ENCODE measurements at places on chromosomes 11 and 22.

DNA sequence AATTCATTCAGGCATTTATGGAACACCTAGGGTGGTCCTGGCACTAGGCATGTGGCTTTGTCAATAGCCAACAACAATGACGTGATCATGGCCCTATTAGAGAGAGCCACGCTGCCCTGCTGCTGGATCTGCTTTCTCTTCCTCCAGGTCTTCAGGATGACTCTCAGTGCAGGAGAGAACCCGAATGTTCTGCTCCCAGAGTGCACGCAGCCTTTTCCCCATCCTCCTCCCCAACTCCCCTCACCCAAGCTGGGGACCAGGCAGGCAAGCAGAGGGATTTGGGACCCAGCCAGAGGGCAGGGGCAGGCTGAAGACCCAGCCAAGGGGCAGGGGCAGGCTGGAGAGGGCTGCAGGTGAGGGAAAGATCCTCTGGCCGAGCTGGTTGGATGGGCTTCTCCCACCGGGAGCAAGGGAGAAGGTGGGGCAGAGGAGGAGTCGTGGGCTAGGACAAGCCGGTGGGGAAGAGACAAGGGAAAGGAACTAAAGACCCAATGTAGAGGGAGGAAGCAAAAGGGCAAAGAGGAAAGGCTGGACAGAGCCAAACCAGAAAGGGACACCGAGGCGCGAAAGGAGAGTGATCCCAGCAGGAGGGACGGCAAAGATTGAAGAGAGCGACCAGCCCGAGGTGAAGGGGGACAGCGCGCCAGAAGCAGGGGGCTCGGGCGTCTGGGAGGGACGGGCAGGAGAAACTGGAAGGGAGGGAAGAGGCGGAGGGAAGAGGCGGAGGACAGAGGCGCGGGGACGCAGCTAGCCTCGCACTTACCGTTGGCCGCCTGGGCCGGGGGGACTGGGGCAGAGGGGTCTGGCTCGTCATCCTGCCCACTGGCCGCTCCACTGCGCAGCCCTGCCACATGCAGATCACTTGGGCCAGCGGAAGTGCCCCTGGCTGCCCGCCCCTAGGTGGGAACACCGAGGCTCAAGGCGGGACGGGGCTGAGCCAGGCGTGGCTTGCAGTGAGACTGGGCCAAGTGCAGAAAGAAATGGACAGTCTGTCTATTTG lies at the start of gene KCTD14:
KCTD14 (minus strand) TSS at position 880 of the 1,000 bp plus-strand sequence; CDS start at position 853, 27 bp downstream.
- DNase-seq, result peak; percentile 62

DNA sequence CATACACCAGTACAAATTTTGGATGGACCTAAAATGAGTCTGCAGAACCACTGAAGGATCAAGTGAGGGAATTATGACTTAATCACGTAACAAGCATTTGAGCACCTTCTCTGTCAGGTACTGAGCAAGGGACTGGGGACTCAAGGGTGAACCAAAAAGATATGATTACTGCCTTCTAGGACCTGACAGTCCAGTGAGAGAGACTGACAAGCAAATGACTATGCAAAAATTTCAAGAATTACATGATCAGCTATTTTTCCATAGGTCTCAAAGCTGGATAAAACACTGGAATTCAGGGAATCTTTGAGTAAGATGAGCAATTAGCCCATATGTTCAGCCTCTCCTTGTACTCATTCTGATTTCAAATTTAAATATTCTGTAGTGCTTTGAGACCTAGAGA lies 5.2 kb upstream of the STT3A start:
- no peak for DNase-seq

DNA sequence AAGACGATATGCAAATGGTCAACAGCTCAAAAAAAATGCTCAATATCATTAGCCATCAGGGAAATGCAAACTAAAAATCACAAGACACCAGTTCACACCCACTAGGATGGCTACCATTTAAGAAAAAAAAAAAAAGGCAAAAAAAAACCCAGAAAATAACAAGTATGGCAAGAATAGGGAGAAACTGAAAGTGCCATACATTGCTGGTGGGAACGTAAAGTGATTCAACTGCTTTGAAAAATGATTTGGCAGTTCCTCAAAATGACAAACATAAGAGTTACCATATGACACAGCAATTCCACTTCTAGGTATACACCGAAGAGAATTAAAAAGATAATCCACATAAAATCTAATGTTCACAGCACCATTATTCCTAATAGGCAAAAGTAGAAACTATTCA lies 47.5 kb downstream of the PICALM start:
- no peak for DNase-seq

DNA sequence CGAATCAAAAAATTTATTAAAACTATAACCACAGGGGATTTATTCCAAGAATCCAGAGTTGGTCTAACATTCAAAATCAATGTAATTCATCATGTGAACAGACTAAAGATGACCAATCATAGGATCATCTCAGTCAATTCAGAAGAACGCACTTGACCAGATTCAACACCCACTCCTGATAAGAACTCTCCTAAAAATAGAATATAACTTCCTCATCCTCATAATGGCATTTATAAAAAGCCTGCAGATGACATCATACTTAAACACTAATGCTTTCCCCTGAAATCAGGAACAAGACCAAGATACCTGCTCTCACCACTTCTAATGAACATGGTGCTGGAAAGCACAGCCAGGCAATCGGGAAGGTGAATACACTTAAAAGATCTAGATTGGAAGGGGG lies 10.5 kb upstream of the MUC2 start:
- no peak for DNase-seq

- DNase-seq, result no peak
Measured at GRCh38 chr22:31776231-31776630, 22.4 kb downstream of the DEPDC5 start.

- peak; percentile 61 for DNase-seq
Measured at GRCh38 chr11:106087815-106088435, 10.5 kb downstream of the AASDHPPT start.

- DNase-seq, result no peak
Measured at GRCh38 chr11:8759634-8760033, 77.0 kb downstream of the RPL27A start.

DNA sequence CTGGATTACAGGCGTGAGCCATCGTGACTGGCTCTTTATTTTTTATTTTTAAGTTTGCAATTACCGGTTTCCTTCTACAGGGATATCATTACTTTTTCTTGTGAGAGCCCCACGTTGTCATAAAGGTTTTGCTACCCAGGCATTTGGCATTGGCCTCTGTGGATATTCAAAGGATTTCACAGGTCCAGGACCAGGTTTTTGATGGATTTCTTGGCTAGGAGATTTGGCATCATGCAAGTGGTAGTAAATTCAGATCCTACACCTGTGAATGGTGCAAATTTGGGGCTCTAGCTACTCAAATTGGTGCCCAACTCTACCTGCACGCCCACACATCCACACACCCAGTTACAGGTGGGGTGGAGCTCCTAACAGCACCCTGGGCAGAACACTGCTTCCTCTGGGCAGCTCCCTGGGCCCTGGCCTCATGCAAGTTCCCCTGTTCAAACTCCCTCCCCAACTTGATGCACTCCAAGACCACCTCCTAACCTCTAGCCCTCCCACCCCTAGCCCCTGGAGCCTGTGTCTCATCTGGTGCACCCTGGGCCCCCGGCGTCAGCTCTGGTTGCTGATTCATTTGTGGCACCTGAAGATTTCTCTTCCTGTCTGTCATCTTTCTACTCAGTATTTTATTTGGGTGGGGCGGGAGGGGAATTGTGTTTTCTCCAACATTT lies 9.3 kb upstream of the MRGPRD start:
- DNase-seq, result no peak

DNA sequence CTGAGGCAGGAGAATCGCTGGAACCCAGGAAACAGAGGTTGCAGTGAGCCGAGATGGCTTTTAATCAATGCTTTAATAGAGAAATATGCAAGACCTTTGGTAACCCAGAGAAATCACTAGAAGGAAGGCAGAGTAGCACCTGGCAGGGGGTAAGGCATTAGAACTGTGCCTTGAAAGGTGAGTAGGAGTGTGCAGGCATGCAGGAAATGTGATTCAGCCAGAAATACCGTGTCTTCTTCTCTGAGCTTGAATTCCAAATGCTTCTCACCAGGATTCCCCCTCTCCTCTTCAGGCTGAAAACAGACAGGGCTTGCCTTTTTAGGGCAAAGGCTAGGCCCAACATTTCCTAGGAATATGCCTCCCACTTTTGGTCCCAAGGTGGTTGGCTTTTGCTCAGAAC lies 51.0 kb downstream of the OR4D9 start:
- no peak for DNase-seq

GRCh38 chr11:61954851-61955421 lies 4.8 kb downstream of the BEST1 start:
- no peak for DNase-seq

- DNase-seq, result no peak
Measured at GRCh38 chr11:70782401-70782913, 384.1 kb downstream of the CTTN start.

GRCh38 chr11:79438631-79439409 lies 2.0 kb downstream of the TENM4 start:
- peak; percentile 47 for DNase-seq

All from ACHN (cell line).